ENCODE measurements at places on chromosomes 7 and 10. TPM values are rescaled to one million over a fixed set of nuclear protein-coding genes. Genes with fewer than 3 reads are reported as not detected.

- DNase-seq = no peak
Observed at GRCh38 chr10:110265573-110266193, 39.0 kb downstream of the SMNDC1 start.

GRCh38 chr10:95434583-95434982 is 126.6 kb downstream of the SORBS1 start:
- DNase-seq = no peak

DNA sequence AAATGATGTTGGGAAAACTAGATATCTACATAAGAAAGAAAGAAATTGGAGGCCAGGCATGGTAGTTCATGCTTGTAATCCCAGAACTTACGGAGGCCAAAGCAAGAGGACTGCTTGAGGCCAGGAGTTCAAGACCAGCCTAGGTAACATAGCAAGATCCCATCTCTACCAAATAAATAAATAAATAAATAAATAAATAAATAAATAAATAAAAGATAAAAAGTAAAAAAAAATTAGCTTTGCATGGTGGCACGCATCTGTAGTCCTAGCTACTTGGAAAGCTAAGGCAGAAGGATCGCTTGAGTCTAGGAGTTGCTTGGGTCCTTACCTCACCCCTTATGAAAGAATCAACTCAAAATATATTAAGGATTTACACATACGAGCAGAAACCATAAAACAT is 193.5 kb upstream of the NOBOX start:
- no peak for DNase-seq

DNA sequence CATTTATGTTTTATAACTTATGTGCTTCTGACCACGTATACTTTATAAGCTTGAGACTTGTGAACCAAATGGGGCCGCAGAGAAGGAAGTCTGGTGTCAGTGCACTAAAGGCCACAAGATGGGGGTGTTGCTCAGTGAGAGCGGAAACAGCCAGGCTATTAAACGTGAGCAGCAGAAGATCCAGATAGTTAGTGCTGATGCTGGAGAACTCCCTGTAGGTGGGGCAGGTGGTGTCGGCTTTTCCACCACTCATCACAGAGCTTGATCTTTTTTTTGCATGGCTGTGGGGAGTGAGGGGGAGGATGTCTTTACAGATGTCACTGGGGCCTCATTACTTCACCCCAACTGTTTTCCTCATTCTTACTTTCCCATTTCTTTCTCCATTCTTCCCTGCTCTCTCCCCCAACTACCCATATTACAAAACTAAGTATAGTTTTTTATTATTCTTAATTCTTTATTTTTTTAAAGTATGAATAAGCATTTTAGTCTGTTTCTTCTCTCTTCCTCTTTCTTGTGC is 34.7 kb downstream of the ACADSB start:
- no peak for DNase-seq

- DNase-seq = no peak
Observed at GRCh38 chr10:13231808-13232207, 2.4 kb downstream of the UCMA start.

DNA sequence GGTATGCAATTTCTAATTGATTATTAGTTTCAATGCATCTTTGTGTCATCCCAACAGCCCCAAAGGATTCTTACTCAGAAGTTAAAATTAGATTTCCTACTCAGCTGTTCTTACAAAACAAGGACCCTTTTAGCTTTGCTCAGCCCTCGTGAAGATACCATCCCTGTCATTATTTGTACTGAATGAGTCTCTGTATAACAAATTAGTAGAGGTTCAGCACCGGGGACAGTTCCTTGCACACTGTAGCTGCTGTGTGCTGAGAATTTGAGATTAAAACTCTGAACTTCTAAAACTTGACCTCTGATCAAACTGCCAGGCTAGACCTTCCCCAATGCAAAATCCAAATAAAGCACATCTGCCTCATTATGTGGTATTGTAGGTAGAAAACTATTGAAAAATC is 299.1 kb downstream of the LHFPL3 start:
- no peak for DNase-seq

- peak; percentile 37 for DNase-seq
Observed at GRCh38 chr10:95517536-95518454, 43.4 kb downstream of the SORBS1 start.

GRCh38 chr7:69177941-69178494 is 420.3 kb upstream of the AUTS2 start:
- DNase-seq = no peak

DNA sequence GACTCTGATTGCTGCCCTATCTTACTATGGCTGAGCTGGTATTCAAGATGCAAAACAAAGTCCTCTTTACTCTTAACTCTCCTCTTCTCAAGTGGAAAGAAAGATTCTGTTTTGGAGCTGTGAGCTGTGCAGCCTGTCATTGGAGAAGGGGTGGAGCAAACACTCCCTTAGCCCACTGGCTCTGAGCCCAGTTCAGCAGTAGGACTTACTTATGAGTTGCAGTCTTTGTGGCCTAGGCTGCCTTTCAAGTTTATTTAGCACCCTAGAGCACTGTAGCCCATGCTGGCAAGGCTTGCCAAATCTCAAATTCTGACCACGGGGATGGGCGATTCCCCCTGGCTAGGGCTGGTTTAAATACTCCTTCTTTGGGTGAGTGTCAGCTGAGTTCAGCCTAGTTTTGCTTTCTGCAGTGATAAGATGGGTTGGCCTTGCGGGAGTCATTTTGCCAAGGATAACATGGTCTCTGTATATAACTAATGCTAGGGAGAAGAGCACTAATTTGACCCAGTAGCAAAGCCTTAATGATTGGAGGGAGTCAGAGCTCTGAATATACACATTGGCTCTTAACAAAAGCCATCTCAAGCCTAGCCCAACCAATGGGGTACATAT is 110.2 kb downstream of the MYO3A start:
- peak; percentile 40 for DNase-seq

DNA sequence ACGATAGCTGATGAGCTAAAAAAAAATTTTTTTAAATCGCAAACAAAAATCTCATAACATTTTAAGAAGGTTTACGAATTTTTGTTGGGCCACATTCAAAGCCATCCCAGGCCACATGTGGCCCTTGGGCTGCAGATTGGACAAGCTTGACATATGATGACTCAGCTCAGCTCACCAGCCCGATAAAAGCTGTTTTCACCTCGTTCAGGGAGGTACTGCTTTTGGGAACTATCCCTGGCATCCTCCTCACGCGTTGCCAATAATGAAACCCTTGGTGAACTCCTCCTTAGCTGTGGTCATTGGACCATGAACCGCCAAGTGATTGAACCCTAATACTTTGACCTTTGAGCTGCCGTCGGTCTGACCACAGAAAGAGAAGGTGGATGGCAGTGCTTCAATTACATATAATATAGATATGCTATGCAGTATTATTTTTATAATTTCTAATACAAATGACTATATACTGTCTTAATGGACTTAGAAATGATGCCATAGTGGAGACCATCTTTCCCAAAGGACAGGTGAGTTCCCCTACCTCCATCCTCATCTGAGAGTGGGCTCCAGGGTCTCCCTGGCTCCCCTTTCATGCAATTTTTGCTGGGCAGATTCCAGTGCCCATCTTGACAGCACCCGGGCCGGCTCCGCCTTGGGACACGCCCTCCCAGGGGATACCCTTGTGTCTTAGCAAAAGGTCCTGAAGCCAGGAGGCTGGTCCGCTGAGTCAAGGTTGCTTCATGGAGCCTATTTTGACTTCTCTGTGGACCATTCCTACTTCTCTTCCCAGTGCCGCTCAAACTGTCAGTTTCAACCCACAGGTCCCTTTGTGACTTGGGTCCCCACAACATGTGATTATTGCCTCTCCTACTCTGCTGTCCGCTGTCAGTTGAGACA is 707.2 kb downstream of the PARD3 start:
- DNase-seq = no peak

DNA sequence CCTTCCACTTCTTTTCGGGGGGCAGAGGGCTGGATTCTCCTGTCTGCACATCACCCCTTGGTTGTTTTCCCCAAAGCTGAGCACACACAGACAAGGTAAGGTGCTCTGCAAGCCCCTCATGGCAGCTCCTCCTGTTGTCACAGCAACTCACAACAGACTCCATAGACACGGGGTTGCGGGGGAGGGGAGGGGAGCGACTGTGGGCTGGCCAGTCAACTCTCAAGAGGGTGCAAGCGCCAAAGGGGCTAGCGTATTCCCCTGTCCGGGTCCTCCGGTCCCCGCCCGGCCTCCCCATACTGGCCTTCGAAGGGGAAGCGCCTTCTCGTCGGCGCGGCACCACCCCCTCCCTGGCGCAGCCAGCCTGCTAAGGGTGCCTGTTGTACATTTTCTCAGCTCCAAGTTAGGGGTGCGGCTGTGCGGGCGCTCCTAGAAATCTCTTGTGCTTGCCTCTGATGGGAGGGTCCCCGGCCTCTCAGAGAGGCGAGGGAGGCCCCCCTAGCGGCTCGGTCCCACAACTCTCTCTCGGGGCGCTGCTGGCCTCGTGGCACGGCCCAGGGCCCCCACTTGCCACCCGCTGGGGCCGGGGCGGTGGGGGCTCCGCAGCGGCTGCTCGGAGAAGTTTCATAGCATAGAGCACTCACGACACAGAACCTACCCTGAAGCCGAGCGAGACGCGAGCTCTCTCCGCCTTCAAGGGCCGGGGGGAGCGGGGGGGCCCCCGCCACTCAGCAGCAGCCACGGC is 498 bp downstream of the RHOBTB1 start:
- DNase-seq = peak; percentile 74

DNA sequence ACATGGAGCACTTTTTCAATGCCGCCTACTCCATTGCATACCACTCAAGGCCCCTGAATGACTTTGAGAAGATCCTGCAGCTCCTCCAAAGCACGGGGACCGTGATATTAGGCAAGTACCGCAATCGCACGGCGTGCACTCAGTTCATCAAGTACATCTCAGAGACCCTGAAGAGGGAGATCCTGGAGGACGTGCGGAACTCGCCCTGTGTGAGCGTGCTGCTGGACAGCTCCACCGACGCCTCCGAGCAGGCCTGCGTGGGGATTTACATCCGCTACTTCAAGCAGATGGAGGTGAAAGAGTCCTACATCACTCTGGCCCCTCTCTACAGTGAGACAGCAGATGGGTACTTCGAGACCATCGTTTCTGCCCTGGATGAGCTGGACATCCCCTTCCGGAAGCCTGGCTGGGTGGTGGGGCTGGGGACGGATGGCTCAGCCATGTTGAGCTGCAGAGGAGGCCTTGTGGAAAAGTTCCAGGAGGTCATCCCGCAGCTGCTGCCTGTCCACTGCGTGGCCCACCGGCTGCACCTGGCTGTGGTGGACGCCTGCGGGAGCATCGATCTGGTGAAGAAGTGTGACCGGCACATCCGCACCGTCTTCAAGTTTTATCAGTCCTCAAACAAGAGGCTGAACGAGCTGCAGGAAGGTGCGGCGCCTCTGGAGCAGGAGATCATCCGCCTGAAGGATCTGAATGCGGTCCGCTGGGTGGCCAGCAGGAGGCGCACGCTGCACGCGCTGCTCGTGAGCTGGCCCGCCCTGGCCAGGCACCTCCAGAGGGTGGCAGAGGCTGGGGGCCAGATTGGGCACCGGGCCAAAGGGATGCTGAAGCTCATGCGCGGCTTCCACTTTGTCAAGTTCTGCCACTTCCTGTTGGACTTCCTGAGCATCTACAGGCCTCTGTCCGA is 12.7 kb upstream of the ATP6V0E2 start:
- no peak for DNase-seq

- DNase-seq = no peak
Observed at GRCh38 chr7:131381069-131381838, 53.6 kb downstream of the MKLN1 start.

- DNase-seq = no peak
Observed at GRCh38 chr10:109892931-109893330, 30.4 kb downstream of the XPNPEP1 start.

DNA sequence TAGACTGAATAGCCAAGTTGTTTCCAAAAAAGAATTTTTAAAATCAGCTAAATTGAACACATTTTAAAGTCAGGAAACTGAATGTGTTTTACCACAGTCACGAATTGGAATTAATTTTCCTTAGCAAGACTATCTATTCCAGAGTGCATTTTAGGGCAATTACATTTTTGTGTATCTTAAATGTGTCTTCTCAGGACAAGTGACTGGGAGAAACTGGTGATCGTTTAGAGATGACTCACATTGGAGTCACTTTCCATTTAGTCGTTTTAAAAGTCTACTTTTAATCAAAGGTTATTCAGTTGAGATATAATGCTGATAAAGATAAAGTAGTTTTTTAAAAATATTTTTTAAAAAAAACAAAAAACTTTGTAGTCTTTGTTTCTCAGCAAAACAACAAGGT is 191.7 kb upstream of the SLC26A5 start:
- DNase-seq = no peak

GRCh38 chr10:96416643-96417042 is 57.8 kb upstream of the OPALIN start:
- DNase-seq = no peak

DNA sequence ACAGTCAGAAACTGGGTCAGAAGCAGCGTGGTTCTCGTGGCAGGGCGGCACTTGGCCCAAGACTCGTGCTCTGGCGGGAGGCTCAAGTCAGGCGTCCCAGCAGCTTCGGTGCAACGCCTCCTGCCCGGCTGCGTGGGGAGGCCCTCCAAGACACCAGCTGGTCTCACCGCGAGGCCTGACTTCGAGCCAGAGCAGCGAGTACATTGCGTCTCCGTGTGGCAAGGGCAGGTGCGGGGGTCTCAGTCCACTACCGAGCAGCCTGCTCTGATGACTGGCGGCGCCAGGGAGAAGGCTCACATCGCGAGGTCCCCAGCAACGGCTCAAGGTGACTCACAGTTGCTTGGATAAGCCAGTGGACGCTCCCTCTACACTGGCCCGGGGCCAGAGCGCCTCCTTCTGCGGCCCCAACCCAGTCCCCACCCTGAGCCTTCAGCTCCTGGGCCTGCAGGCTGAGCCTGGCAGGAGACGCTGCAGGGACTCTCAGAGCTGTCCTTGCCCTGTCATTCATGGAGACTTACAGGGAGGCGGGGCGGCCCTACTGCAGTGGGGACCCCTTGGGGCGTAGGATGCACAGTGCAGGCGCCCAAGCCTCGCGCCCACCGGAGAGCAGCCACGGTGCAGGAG is 41.9 kb upstream of the PRKAR1B start:
- peak; percentile 65 for DNase-seq

- DNase-seq = no peak
Observed at GRCh38 chr7:33836797-33837355, 68.5 kb upstream of the BMPER start.

- DNase-seq = no peak
Observed at GRCh38 chr10:1384026-1384425, 327.8 kb downstream of the WDR37 start.

DNA sequence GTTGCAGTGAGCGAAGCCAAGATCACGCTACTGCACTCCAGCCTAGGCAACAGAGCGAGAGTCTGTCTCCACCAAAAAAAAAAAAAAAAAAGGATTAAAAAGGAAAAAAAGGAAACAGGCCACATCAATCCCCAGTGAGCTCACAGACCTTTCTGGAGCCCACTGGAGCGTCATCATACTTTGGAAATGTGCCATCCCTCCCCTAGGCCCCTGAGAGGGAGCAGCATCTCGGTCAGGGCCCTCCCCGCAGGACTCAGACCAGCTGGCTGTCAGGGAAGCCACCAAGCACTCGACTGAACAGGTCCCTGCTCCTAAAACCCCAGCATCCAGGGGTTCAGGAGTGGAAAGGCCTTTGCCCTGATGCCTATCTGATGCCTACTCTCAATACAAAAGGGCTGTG is 97.9 kb upstream of the SH2B2 start:
- no peak for DNase-seq

GRCh38 chr7:73451780-73452398 is 18.3 kb downstream of the FZD9 start:
- no peak for DNase-seq

CALHM1 gene
- total RNA-seq = not detected

DOCK1 gene
- 19.5 TPM for total RNA-seq

DKK1 gene
- not detected for total RNA-seq

ATP6V0A4 gene
- total RNA-seq = not detected

LRMDA gene
- 40.6 TPM for total RNA-seq

STAG3 gene
- not detected for total RNA-seq

CDK14 gene
- 35.9 TPM for total RNA-seq

CHAT gene
- not detected for total RNA-seq
